Thoracic aorta (tissue), 2 donors: ENCODE measurements at places on chromosomes 4 and X. TPM values are rescaled to one million over a fixed set of nuclear protein-coding genes. Genes with fewer than 3 reads are reported as not detected.

CNKSR2 gene
- total RNA-seq = 5.3 TPM

KLB gene
- not detected for total RNA-seq

SULT1E1 gene
- total RNA-seq = 0.54 TPM

AMER1 gene
- total RNA-seq = 8.8 TPM

CT45A10 gene
- not detected for total RNA-seq

GRCh38 chr4:74631338-74631737 lies 163.0 kb downstream of the BTC start:
- no peaks in the 10 kb centered on the region for H3K36me3 ChIP-seq
- no peak for DNase-seq
- no peak overlapping the region for H3K4me3 ChIP-seq
- no peaks in the 10 kb centered on the region for H3K27me3 ChIP-seq
- H3K4me1 ChIP-seq = no peaks in the 10 kb centered on the region

- DNase-seq = no peak
- H3K4me1 ChIP-seq = no peaks in the 10 kb centered on the region
- H3K36me3 ChIP-seq = no peaks in the 10 kb centered on the region
- H3K27ac ChIP-seq = no peak overlapping the region
- H3K4me3 ChIP-seq = no peak overlapping the region
Measured at GRCh38 chrX:111170017-111170416, 74.0 kb downstream of the PAK3 start.

DNA sequence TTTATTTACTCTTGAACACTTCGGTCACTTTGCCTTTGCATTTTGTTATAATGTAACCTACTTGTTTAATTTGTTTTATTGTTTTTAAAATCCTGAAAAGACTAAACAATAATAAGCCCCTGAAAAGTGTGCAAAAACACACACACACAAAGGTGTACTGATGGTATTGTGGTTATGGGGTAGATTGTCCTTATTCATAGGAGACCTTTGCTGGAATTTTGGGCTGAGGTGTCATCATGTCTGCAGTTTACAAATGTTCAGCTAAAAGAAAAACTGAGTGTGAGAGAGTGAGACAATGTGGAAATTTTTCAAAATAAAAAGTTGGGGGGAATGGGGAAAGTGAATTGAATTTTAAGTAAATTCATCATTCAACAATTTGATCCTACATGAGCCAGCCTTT lies 174.9 kb downstream of the QDPR start:
- H3K4me3 ChIP-seq = no peak overlapping the region
- no peaks in the 10 kb centered on the region for H3K4me1 ChIP-seq
- no peak for DNase-seq
- H3K27ac ChIP-seq = no peak overlapping the region

DNA sequence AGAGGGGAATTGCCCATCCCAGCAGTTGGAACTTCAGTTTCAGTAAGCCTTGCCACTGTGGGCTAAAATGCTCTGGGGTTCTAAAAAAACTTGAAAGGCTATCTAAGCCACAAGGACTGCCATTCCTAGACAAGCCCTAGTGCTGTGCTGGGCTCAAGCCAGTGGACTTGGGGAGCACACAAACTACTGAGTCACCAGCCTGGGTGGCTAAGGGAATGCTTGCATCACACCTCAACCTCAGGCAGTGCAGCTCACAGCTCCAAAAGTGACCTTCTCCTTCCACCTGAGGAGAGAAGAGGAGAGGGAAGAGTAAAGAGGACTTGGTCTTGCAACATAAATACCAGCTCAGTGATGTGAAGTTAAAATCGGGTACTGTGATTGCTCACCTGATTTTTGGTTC lies 116.7 kb upstream of the GLRA2 start:
- H3K4me1 ChIP-seq = no peaks in the 10 kb centered on the region
- no peak overlapping the region for H3K27ac ChIP-seq
- H3K36me3 ChIP-seq = no peaks in the 10 kb centered on the region
- DNase-seq = no peak
- H3K4me3 ChIP-seq = no peak overlapping the region

- H3K4me1 ChIP-seq = no peaks in the 10 kb centered on the region
- DNase-seq = no peak
- no peak overlapping the region for H3K27ac ChIP-seq
- no peaks in the 10 kb centered on the region for H3K36me3 ChIP-seq
- no peaks in the 10 kb centered on the region for H3K27me3 ChIP-seq
- no peak overlapping the region for H3K4me3 ChIP-seq
Measured at GRCh38 chr4:131430302-131430701, 1718.8 kb upstream of the PCDH10 start.

GRCh38 chrX:134684956-134685355 lies 26.7 kb upstream of the PLAC1 start:
- no peaks in the 10 kb centered on the region for H3K4me1 ChIP-seq
- H3K4me3 ChIP-seq = no peak overlapping the region
- H3K36me3 ChIP-seq = no peaks in the 10 kb centered on the region
- H3K27me3 ChIP-seq = no peaks in the 10 kb centered on the region

DNA sequence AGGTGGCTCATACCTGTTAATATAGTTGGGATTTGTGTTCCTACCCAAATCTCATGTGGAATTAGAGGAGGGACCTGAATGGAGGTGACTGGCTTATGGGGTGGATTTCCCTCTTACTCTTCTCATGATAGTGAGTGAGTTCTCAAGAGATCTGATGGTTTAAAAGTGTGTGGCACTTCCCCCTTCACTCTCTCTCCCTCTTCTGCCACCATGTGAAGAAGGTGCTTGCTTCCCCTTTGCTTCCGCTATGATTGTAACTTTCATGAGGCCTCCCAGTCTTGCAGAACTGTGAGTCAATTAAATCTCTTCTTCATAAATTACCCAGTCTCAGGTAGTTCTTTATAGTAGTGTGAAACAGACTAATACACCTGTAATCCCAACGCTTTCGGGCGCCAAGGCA lies 28.3 kb upstream of the WDR19 start:
- H3K36me3 ChIP-seq = no peaks in the 10 kb centered on the region
- no peaks in the 10 kb centered on the region for H3K4me1 ChIP-seq
- no peak overlapping the region for H3K4me3 ChIP-seq
- DNase-seq = no peak

- no peak for DNase-seq
- no peaks in the 10 kb centered on the region for H3K27me3 ChIP-seq
- no peak overlapping the region for H3K4me3 ChIP-seq
- no peaks in the 10 kb centered on the region for H3K36me3 ChIP-seq
- H3K27ac ChIP-seq = no peak overlapping the region
Measured at GRCh38 chr4:156111686-156112085, 158.0 kb upstream of the CTSO start.

GRCh38 chr4:85534120-85534519 lies 59.2 kb downstream of the ARHGAP24 start:
- H3K27me3 ChIP-seq = no peaks in the 10 kb centered on the region
- DNase-seq = no peak
- H3K36me3 ChIP-seq = no peaks in the 10 kb centered on the region
- H3K4me3 ChIP-seq = no peak overlapping the region
- H3K27ac ChIP-seq = no peak overlapping the region

- no peak for DNase-seq
- H3K36me3 ChIP-seq = no peaks in the 10 kb centered on the region
- peaks cover 6% of the 10 kb centered on the region for H3K27me3 ChIP-seq
- no peaks in the 10 kb centered on the region for H3K4me1 ChIP-seq
Measured at GRCh38 chr4:1411436-1412375, 5.5 kb upstream of the NKX1-1 start.
